Stimulated activated CD4-positive, alpha-beta T cell treated with anti-CD3 and anti-CD28 coated beads, TNF-alpha, amount 100 ng/mL, for 48 hours (primary cell): ENCODE measurements at places on chromosomes 1 and 21.

GRCh38 chr1:205470131-205470530, 14.3 kb upstream of the BLACAT1 start:
- no peak for DNase-seq

GRCh38 chr1:58818075-58818474, 34.2 kb upstream of the JUN start:
- DNase-seq = no peak

GRCh38 chr1:92968138-92969032, 7.1 kb upstream of the DIPK1A start:
- no peak for DNase-seq

- no peak for DNase-seq
These were observed 11.8 kb upstream of the MARK1 start for GRCh38 chr1:220516014-220516721.

DNA sequence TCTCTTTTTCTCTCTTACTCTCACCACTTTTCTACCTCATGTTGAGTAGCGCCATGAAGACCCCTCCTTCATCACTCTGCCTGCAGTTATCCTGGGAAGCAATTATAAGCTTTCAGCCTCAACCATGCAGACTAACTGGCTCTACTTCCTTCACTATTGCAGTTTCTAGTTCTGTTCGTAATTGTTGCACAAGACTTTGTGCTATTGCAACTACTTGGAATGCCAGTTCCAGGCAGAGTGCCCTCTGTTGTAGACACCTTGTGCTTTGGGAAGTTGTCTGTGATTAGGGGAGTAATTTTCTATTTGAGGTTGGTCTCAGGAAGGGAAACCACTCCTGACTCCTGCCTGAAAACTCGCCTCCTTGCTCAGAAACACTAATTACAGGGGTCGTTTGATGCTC, 19.4 kb downstream of the PGM1 start:
- no peak for DNase-seq

- no peak for DNase-seq
These were observed 21.0 kb upstream of the PARP1 start for GRCh38 chr1:226428791-226429461.

GRCh38 chr1:168312718-168313604, 32.3 kb downstream of the TBX19 start:
- DNase-seq = no peak
